Breast epithelium (tissue), 4 donors: ENCODE measurements at places on chromosomes 5 and 9.

DNA sequence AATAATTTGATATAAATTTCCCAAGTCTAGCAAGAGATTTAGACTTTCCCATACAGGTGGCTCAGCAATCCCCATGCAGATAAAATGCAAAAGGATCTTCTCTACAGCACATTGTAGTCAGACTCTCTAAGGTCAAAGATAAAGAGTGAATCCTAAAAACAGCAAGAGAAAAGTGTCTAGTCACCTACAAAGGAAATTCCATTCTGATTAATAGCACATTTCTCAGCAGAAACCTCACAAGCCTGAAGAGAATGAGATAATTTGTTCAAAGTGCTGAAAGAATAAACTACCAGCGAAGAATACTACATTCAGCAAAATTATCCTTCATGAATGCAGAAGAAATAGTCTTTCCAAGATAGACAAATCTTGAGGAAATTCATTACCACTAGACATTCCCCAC lies 493.3 kb downstream of the PRELID2 start:
- DNase-seq: no peak

DNA sequence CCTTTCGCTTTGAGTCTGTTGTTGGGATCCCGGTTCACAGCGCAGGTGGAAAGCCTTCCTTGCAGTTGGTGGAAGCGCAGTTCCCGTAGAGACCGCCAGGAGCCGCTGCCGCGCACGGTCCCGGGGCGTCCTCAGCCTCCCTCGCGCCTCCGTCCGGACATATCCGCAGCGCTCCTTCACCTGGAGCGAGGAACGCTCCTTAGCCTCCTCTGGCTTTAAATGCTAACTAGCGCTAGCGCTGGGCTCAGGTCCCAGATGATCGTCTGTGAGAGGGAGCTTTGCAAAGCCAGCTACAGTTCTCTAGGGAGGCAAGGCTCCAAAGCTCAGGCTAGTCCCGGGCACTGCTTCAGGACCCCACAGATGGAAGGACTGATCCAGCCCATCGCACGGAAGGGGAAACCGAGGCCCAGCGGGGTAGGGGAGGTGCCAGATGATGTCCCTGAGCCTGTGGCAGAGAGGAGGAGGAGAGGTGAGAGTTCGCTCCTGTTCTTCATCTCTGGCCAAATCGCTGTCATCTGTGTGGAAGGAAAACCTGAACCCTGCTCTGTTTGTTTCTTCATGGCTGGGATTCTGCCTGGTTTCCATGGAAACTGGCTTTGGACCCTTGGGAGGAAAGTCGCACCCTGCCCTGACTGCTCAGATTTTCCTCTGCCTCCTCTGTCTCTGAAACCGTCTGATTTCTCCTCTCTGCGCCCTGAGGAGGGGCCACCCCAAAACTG lies 31.4 kb downstream of the COL15A1 start:
- peak; percentile 66 for DNase-seq

DNA sequence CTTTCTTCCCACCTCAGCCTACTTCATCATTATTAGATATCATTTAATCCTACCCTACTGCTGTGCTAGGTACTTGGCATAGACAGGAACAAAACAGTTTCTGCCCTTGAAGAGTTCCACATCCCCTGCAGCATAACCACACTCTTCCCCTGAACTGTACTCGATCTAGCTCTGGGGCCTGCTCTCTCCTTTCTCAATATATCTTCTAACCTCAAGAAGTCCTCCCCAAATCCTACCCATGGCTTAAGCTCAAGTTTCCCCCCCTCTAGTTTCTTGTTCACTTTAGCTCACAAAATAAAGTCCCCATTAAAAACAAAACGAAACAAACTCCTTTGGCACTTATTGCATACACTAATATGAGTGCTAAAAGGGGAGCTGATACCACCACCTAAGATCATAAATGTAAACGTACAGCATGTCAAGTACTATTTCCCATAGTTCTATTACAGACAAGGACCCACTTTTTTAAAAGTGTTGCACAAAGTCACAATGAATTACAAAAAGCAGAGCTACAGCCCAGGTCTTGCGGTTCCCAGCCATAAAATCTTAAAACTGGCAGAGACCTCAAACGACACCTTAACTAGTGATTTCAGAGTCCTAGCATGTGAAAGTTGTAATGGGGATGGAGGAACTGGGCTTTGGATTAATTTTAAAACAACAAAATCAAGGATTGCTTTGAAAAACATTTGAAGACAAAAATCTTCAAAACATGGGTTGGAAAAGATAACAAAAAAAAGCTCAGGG lies 80.7 kb downstream of the PTPDC1 start:
- no peak for DNase-seq

DNA sequence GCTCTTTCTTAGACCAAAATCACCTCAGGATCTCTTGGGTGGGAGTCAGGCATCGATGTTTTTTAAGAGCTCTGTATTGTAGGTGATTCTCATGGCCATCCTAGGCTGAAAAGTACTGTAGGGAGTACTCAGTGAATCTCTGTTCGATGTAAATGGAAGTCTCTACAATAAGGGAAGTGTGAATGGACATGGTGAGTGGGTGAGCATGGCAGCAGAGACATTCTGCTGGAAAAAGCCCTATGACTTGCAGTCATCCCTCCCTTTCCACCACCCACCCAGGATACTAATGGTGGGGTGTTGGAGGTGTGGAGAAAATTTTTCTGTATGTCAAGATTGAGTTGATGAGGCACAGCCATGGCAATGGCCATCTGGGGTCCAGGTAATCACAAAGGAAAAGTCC lies 30.9 kb downstream of the ZNF366 start:
- DNase-seq: no peak

DNA sequence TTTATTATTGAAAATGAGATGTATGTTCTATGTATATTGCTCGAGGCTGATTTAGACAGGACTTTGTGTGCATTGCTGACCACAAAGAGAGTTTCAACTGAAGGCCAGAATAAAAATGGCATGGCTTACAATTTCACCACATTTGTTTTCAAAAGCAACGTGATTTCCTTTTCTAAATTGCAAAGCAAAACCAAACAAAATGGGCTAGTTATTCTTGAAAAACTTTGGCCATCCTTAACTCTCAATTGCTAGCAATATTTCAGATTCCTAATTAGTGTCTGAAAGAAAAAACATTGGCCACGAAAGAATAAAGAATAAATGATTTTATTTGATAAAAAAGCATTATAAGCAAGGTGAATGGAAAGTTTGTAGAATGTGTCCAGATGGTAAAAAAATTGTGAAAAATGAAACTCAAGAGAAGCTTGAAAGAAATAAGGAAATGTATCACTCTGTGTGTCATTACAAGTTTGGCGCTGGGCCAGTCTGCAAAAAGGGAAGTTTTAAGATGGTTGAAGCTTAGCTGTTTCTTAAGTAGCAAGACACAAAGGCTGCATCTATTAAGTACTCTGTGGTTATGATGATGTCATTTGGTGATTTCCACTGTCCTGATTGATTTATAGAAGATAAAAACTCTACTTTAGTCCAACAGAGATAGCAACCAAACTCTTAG lies 89.2 kb upstream of the PRLR start:
- DNase-seq: no peak

DNA sequence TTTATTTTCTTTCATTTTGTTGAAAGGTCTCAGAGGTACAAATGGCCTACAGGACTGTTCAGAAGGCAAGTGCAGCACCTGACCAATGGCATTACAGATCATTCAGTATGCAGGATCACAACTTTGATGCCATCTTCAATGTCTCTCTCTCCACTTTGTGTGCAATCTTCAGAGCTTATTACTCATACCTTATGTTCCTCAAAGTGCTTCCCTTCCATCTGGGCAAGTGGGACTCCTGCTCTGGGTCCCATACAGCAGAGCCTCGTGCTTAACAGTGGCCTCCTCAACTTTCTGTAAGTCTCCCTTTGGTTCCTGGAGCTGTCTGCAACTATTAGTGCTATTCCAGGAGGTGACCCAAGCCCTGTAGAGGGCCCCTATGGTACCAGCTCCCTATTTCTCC lies 358.4 kb upstream of the RPS23 start:
- DNase-seq: no peak

GRCh38 chr9:71179183-71179582 lies 57.8 kb upstream of the TRPM3 start:
- no peak for DNase-seq

DNA sequence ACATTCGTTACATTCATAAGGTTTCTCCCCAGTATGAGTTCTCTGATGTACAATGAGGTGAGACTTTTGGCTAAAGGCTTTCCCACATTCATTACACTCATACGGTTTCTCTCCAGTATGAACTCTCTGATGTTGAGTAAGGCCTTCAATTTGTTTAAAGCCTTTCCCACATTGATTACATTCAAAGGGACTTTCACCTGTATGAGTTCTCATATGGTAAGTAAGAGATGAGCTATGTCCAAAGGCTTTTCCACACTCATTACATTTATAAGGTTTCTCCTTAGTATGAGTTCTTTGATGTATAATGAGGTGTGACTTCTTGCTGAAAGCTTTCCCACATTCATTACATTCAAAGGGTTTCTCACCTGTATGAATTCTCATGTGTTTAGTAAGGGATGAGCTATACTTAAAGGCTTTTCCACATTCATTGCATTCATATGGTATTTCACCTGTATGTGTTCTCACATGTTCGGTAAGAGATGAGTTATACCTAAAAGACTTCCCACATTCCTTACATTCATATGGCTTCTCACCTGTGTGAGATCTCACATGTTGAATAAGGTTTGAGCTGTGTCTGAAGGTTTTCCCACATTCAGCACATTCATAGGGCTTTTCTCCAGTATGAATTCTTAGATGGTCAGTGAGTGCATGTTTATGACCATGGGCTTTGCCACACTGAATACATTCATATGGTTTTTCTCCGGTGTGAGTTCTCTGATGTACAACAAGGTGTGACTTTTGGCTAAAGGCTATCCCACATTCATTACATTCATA lies 13.5 kb downstream of the ZFP37 start:
- DNase-seq: no peak

GRCh38 chr5:144202072-144202471 lies 31.4 kb downstream of the KCTD16 start:
- no peak for DNase-seq

DNA sequence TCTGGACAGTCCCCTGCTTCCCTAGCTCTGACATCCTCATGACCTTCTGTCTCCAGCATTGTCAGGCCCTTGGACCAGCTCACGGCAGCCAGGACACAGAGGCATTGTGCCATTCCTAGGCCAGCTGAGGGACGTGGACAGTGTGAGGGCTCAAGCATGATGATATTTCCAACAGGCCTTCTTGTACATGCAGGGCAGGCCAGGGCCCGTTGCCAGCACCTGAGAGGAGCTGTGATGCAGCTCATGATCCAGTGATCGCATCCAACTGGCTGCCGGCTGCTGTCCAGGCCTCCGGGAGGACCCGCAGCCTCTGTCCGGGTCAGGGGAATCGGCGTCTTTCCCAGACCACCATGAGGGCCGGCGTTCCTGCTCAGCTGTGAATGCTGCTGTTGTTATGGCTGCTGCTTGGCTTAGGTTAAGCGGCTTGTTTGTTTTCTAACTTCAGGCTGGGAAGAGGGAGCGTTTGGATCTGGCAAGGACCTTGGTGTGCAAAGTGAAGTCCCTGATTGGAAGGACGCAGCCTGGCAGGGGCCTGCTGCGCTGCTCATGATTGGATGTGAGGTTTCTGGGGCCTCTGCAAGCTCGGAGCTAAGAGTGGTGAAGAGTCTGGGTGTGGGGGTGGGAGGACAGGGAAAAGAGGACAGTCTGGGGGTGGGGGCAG lies 53.8 kb downstream of the PDZD2 start:
- DNase-seq: no peak

DNA sequence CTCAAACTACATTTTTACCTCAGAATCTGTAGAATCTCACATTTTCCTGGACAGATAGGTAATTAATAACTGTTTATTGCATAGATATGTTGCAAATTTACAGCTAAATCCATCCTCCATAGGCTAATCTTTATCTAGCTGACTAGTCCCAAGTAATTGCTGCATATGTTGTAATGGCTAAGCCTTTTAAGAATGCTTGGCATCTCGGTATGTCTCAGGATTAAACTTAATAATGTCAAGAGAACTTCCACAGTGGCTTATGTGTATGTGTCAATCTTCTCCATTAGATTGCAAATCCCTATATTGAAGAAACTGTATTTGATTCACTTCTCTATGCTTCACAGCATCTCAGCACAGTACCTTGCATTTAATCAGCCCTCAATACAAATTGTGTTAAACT lies 131.9 kb downstream of the PRDM9 start:
- DNase-seq: no peak

DNA sequence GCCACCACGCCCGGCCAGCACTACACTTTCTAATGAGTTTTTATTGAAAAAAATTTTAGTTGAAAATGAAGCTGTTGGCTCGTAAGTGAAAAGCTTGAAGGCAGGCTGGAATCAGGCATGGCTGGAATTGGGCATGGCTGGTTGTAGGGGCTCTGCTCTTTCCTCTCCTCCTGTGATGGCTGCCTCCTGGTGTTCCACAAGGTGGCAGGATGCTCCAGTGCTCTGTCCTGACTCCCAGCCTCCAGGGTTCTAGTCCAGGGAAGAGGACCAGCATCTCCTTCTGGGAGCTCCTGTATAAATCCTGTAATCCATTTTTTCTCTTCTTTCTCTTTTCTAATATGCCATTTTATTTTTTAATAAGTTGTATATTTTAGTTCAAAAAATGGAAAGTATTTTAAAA lies 57.2 kb upstream of the DHFR start:
- no peak for DNase-seq

DNA sequence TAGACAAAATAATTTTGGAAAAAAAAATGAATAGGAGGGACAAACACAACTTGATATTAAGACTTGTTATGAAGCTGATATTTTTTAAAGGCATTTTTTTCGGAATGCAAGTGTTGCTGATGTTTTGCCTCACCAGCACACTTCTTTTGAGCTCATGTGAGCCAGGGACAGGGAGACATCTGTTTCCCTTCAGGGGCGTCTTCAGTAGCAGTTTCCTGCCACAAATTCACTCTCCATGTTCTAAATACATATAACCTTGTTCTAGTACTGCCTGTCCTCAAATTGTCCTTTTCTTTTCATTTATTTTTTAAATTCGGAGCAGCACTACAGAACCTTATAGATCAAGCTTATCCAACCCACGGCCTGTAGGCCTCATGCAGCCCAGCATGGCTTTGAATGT lies 316.0 kb upstream of the PAPPA start:
- DNase-seq: no peak
